Stimulated activated CD8-positive, alpha-beta memory T cell treated with anti-CD3 and anti-CD28 coated beads, Interleukin-15, amount 100 ng/mL, for 48 hours (primary cell): ENCODE measurements at places on chromosomes 13 and 19.

DNA sequence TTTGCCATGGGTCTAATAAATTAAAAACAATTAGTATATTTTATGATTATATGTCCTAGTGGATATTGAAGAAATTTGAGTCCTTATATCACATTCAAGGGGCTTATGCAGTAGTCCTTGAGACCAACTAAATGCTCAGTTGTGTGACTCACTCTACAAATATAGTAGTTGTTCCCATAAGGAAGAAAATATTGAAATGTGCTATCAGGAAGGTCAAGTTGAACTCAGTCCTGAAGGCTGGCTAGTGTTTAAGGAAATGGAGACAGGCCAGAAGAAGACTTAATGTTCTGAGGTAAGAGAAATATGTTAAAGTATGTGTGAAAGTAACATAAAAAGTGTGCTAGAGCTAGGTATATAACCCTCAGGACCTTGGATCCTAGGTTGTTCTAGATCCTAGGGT lies 766.1 kb upstream of the GPC6 start:
- no peak for DNase-seq

DNA sequence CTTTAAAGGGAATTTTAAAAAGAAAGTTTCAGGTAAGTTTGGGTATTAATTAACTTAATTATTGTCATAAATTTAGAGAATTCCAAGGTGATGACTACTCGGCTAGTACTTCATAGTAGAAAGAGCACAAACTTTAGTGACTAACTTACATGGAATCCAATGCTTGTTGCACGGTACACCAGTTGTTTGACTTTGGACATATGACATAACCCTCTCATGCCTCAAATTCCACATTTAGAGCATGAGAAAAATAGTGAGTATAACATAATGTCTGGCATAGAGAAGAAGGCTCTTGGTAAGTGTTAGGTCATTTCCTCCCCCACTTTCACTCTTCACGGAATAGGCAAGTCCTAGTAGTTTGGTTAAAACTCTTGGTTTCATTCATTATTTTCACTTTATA lies 1249.4 kb upstream of the SLC10A2 start:
- DNase-seq: no peak

DNA sequence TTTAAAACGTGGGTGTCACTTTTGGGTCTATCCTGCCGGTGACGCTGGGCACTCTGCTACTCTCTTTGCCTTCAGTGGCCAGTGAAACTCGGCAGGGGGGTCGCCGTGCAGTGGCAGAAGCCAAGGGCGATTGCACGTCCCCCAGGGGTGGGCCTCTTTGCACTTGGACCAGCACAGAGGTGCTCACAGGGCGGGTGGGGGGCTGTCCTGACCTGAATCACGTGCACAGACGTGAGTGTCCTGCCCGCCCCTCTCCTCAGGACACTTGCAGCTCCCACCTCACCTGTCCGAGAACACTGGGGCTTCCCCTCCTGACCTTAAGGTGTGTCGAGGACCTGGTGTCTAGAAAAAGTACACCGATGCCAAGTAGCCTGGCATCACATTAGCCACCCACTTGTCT lies 16.1 kb downstream of the COL4A1 start:
- DNase-seq: no peak

DNA sequence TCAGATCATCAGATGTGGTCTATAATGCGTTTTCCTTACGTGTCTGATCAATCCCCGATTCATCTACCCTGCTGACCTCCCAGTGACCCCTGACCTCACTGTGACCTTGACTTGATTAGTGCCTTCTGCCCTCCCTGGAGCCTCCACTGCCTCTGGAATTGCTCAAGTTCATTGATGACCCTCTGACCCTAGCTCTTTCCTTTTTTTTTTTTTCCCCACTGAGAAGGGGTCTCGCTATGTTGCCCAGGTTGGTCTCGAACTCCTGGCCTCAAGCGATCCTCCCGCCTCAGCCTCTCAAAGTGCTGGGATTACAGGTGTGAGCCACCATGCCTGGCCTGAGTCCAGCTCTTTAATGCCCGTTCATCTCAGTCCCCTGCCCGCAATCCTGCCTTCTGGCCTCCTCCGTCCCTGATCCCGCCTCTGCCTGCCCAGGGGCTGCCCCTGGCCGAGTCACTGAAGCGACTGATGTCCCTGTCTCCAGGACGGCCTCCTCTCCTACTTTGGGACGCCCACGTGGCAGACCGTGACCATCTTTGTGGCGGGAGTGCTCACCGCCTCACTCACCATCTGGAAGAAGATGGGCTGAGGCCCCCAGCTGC lies 4.0 kb upstream of the FTL start:
- no peak for DNase-seq

GRCh38 chr19:9909251-9909650 lies 27.1 kb downstream of the OLFM2 start:
- DNase-seq: no peak

DNA sequence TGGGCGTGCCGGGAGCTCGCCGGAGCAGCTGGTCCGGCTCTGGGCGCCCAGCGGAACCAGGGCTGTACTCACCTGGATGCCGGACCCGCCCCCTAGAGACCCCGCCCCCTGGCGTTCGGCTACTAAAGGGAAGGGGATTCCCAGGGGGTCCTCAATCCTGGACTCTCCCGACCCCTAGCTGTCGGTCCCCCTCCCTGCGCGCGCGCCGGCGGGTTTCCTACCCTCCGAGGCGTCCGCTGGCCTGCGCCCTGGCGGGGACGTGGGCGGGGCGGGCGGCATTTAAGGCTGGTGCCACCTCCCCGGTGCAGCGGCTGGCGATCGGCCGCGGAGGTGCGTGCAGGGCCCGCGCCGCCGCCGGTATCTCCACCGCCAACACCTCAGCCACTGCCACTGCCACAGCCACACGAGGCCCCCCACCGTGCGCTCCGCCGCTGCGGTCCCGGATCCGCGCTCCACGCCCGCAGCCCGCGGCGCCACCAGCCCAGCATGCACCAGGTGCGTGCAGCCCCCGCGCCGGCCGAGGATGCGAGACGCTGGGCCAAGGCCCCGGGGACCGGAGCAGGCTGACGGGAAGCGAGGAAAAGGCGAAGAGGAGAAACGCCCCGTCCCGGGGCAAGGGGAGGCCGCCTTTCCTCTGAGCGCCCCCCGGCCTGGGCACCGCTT lies at the start of gene ATP12A:
ATP12A (plus strand) TSS at position 151 of the 663 bp plus-strand sequence; CDS start at position 487, 336 bp downstream.
- peak; percentile 7 for DNase-seq

- no peak for DNase-seq
Measured at GRCh38 chr13:59861676-59862075, 302.1 kb downstream of the DIAPH3 start.

GRCh38 chr19:29672933-29673336 lies 7.7 kb downstream of the PLEKHF1 start:
- DNase-seq: peak; percentile 76

DNA sequence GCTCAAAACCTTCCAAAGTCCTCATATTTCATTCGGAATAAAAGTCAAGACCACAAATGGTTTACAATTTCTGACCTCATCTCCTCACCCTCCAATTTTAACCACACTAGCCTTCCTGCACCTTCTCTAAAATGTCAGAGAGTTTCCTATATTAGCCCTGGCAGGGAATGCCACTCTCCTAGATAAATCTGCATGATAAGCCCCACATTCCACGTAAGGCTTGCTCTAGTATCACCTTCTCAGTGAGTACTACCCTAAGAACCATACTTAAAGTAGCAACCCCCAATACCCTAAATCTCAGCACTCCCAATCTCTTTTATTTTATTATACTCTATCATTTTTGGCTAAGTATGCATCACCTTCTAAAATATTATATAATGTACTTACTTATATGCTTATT lies 100.5 kb upstream of the SLITRK5 start:
- DNase-seq: no peak
